Thoracic aorta (tissue), 2 donors: ENCODE measurements at places on chromosomes 2 and 18.

GRCh38 chr18:75248426-75249174, 38.0 kb downstream of the TSHZ1 start:
- no peak for DNase-seq

DNA sequence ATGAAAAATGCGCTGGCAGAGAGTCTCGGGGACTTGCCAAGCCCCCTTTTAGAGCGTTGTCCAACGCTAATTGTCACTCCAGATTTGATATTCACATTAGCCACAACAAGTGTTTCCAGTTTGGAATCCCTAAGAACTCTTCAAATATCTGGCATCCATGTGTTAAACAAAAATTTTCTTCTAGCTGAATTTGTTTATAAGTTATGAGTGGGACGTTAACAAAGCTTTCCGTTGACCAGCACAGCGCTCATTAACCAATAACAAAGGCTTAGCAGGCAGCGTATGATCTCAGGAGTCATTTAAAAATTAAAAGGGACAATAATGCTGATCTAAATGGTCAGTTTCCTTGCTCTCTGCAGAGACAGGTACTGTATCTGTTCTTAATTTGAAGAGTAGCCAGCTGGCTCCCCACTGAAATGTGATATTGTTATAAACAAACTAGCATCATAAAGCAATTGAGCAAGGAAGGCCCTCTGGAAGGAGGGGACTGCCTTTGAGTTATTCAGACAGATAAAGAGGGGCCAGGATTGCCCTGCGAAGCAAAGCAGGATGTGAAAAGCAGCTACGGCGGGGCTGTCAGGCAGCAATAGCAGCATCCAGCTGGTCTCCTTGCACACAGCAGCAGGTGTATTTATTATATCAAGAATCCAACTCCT, 337.2 kb upstream of the SALL3 start:
- DNase-seq, result no peak

GRCh38 chr2:54510916-54511315, 54.8 kb downstream of the SPTBN1 start:
- DNase-seq, result no peak

DNA sequence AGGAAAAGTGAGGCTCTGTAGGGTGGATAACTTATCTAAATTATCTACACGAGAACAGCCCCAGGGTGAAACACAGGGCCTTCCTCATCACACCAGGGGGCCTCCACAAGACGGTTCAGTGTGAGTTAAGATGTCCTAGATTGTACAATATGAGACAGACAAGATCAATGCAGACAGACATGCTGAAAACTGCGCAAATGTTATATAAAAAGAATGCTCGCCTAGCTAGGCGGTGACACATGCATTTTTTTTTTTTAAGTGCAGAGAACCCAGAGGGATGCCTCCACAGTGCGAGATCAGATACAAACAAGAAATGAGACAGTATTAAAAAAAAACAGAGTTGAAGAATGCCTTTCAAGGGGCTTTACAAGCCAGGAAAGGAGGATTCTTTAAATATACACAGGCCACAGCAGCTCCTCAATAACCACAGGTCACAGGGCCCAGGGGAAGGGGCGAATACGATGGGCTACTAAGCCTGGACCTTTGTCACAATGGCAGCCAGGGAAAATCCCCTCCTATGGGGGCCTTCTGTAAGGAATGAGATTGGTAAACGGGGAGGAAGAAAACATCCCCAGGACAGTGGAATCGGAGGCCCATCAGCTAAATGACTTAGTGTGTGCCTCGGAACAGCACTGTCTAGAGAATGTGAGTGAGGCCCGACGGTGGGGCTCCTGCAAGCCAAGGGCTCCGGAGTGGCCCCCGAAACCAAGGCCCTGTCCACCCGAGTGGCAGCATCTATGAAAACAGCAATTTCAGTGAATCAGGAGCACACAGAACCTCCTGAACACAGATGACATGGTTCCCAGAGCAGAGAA, 48.9 kb downstream of the ADCY3 start:
- no peak for DNase-seq

- DNase-seq, result no peak
Observed at GRCh38 chr2:74849228-74849892, 15.4 kb downstream of the HK2 start.

- no peak for DNase-seq
Observed at GRCh38 chr2:95273566-95274290, 521 bp upstream of the PROM2 start.

- no peak for DNase-seq
Observed at GRCh38 chr18:55013086-55013485, 53.8 kb upstream of the CCDC68 start.

DNA sequence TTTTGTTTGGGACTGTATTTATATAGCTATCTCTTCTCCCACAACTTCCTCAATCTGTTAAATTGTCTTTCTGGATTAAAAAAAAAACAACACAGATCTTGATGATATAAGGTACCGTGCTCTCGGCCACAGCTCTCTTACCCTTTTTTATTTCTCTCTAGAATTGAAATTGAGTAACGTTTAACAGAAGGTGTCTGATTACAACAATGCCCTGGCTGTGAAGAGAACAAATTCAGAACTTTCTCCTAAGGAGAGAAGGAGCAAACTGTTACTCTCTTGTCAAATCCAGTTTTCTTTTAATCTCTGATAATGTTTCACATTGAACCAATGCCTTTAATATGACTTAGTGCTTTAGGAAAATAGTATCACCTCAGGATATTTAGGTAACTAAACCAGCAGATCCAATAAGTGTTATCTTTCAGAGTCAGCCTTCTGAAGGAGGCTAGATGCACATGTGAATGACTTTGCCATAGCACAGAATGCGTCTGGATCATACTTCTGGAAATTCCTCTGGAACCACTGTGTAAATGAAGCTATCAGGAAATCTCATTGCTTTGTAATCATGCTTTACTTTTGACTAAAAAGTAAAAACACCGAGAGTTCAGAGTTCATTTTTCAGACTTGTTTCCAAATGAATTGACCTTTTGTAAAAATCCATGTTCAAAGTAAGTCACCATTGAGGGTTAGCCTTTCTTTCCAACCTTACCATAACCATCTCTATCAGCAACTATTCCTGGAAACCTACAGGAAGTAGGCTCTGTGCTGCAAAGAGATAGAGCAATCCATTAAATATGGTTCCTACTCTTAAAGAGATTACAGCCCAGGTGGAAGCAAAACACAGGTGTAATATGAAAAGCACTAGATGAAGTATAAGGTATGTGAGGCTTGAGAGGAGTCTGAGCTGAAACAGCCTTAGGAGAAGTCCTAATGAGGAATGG, 147.0 kb upstream of the OSR1 start:
- no peak for DNase-seq

DNA sequence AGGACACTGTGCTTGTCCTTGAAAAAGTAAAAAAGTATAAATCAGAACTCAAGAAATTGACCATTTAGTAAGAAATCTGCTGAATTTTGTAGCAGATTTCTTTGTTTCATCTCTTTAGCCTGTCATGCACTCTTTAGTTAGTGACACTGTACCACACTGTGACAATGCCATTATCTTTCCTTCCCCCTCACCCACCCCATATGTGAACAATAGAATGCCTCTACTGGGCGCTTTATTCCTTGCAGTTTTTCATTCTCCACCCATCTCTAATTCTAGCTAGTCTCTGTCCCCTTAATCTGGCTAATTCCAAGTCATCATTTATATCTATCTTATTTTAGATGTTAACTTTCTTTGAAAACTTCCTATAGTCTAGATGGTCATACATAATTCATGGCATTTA, 241.0 kb downstream of the LRP1B start:
- no peak for DNase-seq

GRCh38 chr2:233058717-233059546, 1.2 kb upstream of the INPP5D start:
- no peak for DNase-seq

GRCh38 chr18:39037925-39038324, 1472.3 kb upstream of the CELF4 start:
- no peak for DNase-seq

GRCh38 chr2:148430101-148430500, 214.4 kb upstream of the EPC2 start:
- no peak for DNase-seq

DNA sequence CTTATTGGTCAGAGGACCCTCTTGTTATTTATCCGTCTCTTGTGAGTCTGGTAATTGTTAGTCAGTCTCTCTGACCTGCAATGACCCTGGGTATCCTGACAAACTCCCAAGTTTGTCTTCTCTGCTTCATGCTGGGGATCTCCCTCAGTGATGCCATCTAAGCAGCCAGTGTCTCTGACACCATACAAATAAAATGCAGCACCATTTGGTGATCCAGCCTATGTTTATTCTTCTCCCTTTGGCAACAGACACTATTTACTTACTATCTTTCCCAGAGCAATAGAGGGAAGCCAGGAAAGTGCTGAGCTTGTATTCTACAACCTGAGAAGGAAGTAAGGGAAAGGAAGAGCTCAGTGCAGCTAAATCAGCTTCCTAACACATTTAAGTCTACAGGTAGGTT, 15.9 kb downstream of the SERPINE2 start:
- no peak for DNase-seq

GRCh38 chr2:207473049-207473930, 56.5 kb upstream of the CREB1 start:
- DNase-seq, result no peak

GRCh38 chr2:197184959-197185586, 125.5 kb downstream of the ANKRD44 start:
- DNase-seq, result peak; percentile 45
